Jurkat, Clone E6-1 (cell line): ENCODE measurements at places on chromosomes 1 and 21.

GRCh38 chr1:101965341-101965740 lies 31.4 kb downstream of the OLFM3 start:
- no peak for DNase-seq

GRCh38 chr1:8663090-8663802 lies 154.2 kb downstream of the RERE start:
- DNase-seq, result no peak

DNA sequence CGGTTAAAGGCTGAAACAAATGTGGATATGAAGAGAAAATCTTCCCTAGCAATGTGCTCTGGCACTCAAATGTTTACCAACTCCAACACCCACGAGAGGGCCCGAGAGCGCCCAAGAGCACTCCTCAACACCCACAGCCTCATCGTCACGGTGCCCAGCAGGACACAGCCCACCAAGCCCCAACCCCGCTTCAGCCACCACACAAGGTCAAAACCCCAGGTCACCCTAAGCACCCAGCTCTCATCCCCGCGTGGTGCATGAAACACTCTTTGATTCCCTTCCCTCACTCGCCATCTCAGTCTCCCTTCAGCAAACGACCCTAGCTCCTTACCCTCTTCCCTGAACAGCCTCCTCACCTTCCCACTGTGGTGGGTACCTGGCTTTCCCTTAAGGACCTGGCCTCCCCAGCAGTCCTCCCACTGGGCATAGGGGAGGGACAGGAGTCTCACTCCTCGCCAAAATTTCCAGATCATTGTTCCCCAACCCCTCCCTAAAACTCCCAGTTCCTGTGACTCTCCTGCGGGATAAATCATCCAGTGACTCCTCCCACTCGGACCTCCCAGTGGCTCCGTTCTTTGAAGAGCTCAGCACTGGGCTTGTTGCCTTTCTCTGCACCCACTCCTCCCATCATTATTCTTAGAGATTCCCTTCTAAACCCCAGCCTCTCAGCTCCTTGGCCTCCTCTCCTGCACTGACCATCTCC lies 170.4 kb upstream of the SYT6 start:
- DNase-seq, result no peak

DNA sequence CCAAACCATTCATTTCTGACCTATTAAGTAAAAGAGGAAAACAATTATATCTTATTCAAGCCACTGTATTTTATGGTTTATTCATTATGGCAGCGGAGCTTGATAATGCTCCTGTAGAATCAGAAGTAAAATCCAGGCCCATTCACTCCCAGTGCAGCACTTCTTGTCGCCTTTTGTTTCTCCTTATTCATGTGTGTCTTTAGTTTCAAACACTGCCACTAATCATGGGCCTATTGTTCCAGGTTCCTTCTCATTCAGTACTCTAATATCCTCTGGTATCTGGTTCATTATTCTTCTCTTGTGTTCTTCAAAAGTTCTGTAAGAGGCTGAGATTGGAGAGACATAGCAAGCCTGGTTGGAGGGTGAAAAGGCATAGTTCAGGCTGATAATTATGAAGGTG lies 218.3 kb downstream of the LRRIQ3 start:
- no peak for DNase-seq

DNA sequence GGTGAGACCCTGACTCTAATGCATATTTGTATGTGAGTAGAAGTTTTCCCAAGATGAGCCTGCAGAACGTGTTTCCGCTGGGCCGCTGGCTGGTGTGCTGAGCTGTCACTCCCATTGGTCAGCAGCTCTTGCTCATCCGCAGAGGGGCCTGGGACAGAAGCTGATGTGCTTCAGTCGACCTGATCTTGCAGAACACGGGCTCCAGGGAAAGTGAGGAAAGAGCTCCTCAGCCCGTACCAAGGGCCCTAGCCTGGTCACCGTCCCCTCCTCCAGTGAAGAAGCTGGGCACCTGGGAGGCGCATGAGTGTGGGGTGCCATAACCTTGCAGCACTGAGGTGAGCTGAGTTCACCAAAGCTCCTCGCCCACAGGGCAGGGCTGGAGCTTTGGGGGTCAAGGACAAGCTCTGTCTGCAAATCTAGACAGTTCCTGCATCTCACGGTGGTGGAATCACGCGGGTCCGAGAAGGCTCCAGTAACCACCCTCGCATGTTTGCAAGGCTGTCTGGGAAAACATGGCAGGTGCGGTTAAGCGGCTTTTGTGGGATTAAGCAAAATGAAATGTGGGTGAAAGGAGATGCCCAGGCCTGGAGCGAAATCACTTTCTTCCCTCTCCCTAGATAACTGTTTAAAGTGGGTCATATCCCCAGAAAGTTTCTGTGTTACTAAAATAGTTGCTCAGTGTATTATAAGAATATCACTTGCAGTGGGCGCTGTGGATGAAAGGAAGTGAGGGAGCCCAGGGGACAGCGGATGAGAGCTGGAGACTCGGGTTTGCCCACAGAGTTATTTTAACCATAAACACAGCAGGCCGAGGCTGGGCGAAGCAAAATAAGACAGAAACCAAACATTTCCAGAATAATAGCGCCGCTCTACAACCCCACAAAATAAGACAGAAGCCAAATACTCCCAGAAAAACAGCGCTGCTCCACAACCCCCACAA lies 33.1 kb upstream of the LRRC3 start:
- DNase-seq, result no peak

- no peak for DNase-seq
Observed at GRCh38 chr1:217540321-217540720, 90.6 kb downstream of the GPATCH2 start.

DNA sequence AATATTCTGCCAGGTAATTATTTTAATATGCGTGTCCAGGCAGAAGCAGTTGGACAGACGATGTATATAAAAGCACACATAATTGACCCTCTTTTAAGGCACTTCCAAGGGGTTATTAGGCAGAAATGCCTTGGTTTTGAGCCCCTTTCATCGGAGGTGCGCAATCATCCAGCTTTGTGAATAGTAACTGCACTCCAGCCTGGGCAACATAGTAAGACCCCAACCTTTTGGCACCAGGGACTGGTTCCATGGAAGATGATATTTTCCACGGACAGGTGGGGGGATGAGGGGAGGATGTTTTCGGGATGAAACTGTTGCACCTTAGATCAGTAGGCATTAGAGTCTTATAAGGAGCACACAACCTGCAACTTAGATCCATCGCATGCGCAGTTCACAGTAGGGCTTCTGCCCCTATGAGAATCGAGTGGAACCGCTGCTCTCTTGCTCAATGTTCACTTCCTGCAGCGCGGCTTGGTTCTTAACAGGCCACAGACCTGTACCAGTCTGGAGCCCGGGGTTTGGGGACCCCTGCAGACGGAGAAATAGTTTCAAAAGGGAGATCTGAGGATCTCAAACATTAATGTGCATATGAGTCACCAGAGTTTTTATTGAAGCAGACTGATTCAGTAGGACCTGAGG lies 1.8 kb upstream of the MCOLN2 start:
- DNase-seq, result no peak

DNA sequence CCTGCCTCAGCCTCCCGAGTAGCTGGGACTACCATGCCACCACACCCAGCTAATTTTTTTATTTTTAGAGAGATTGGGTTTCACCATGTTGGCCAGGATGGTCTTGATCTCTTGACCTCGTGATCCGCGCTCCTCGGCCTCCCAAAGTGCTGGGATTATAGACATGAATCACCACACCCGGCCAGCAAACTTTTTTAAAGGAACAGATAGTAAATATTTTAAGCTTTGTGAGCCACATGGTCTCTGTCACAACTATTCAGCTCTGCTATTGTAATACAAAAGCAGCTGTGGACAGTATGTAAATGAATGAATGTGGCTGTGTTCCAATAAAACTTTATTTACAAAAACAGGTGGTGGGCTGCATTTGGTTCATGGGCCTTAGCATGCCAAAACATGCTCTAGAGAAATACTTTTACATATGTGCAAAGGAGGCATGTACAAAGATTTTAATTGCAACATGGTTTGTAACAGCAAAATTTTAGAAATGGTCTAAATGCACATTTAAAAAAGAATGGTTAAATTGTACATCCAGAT lies 47.0 kb downstream of the CDCP2 start:
- DNase-seq, result no peak

GRCh38 chr1:116453481-116453880 lies 80.4 kb downstream of the ATP1A1 start:
- DNase-seq, result no peak

DNA sequence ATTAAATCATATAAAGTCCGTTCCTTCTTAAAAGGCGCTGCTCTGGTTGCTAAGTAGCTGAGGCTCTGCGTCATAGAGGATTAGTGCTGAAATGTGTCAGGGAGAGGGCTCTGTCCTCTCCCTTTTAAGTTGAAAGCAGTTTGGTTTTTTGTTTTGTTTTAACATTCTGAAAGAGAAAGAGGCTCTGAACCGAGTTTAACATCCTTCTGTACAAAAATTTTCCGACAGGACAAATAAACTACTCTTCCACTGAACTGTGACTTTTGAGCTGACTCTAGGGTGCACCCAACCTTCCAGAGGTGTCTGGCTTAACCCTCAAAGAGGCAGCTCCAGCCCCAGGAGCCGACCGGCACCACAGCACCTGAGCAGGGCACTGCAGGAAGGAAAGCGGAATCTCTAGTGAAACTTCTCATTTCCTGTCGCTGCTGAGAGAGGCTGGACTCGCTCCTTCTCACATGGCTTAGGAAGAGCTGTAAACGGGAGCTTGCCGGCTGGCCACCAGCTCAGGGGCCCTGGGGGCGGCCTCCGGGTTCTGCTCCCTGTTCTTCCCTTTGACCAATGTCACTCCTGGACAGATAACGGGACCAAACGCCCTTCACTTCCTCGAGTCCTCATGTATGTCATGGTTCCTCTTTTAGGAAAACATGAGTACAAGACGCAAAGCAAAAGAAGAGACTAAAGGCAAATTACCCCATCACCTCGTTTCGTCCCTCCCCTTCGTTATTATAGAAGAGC lies 1.2 kb downstream of the VAV3 start:
- DNase-seq, result peak; percentile 69

- DNase-seq, result no peak
Observed at GRCh38 chr1:111729271-111729921, 9.8 kb downstream of the INKA2 start.

DNA sequence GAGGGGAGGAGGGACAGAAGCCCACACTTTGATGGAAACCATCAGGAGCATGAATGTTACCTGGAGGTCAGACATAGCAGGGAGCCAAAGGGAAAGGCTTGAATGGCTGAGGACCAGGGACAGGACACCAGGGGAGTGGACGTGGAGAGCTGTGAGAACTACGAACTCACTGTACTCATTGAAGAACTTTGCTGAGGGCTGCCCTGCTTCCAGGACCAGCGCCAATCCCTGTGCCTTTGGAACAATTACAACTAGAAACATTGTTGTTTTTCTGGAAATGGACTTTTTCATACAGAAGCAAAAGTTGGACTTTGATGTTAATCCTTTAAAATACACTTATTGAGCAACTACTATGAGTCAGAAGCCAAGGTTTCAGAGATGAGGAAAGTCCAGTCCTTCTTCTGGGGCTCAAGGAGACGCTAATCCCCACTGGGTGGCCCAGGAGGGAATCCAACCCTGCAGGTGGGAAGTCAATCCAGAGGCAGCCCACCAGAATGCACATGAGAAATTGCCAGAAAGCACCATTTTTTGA lies 12.9 kb downstream of the TSPAN2 start:
- DNase-seq, result no peak

- no peak for DNase-seq
Observed at GRCh38 chr1:14103878-14104430, 404.0 kb downstream of the PRDM2 start.

- no peak for DNase-seq
Observed at GRCh38 chr1:154453574-154454352, 48.3 kb upstream of the TDRD10 start.

DNA sequence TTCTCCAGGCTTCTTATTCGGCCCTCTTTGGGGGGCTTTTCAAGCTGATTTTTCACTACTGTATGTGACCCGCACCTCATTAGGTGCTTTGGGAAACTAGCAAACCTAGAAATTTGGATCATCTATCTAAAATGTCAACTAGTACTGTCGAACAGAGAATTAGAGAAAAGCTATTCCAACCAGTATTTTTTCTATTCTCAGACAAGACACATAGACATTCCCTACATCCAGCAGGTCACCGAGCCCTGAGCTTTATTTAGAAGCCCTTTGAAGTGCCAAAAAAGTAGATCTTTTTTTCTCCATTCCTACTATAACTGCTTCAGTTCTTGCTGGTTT lies 310 bp upstream of the SSR2 start:
- DNase-seq, result no peak

- DNase-seq, result no peak
Observed at GRCh38 chr1:39368045-39368444, 123.4 kb upstream of the BMP8A start.

- DNase-seq, result no peak
Observed at GRCh38 chr21:36909423-36909822, 57.0 kb downstream of the HLCS start.

DNA sequence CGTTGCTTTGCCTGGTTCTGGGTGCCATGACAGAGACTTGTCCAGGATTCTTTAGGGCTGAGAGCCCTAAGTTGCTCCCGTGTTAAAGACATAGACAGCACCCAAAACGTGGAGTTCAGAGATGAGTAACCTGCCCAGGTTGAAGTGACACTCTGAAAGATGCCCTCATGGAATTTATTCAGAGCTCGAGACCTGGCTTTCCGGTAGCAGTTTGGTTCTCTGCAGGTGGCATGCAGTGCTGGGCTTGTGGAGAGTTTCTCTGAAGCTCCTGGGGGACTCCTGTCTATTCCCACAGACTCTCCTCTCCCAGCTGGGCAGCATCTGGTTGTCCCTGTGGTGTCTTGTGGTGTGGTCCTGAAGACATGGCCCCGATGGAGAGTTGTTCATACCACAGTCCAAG lies 241.0 kb downstream of the RHOU start:
- no peak for DNase-seq

DNA sequence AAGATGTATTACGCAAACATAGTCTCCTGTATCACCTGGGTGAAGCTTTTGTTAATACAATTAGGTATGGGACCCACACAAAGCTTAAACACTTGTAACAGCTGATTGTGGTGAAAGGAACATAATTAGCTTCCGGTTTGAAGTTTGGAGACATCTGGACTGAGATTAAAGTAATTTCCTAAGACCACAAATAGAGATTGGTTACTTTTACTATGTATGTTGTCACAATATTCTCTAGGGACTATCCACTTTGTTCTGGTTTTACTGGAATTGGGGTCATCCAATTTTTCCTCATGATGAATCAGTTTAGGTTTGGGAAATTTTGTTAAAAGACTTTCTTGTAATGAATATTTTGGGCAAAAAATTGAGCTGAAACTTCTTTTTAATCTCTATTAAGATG lies 71.8 kb upstream of the SAMSN1 start:
- peak; percentile 22 for DNase-seq

DNA sequence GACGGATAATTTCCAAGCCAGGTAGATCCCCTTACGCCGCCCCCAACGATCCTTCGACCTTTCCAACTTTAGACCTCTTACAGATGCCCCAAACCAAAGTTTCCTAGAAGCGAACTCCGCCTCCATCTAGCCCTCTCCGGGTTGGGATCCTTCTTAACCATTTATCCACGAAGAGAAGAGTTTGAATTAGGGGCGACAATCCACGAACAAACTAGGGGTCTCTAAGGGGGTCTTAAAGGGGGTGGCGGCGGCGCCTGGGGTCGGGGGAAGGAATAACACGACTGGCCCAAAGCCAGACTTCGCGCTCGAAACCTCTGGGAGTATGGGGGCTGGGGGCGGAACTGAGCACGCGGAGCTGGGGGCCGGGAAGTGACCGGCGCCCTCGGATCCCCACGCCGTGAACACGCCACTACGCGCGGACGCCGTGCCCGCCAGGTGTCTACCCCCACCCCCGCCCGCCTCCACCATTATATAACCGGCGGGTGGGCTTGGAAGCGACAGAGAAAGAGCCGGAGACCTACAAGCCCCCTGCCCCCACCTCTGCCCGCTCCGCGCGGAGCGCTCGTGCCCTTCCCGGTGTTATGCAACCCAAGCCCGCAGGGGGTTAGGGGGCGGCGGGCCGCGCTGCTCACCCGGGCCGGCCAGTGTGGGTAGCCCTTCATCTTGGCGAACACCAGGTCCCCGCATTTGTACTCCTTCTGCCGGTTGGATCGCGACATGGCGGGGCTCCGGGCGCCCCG lies 594 bp downstream of the HDGF start:
- DNase-seq, result no peak
